ENCODE measurements at places on chromosomes 2 and 18.

DNA sequence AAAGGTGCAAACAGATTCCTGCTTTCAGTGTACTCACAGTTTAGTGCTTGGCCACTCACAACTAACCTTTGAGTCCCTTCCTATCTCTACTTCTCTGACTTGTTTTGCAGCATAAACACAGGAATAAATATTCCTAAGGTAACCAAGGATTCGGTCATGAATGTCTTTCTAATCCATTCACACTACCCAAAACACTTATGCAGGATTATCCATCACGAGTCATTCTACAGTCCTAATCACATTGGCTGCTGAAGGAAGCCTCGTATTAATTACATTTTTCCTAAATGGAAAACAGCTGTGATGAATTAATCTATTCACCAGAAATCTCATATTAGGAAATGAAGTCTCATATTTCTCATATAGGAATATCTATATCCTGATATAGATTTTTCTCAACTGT is 16.3 kb downstream of the RDH14 start:
- no peak for DNase-seq

GRCh38 chr2:68336192-68336591 is 16.4 kb upstream of the CNRIP1 start:
- no peak for DNase-seq

DNA sequence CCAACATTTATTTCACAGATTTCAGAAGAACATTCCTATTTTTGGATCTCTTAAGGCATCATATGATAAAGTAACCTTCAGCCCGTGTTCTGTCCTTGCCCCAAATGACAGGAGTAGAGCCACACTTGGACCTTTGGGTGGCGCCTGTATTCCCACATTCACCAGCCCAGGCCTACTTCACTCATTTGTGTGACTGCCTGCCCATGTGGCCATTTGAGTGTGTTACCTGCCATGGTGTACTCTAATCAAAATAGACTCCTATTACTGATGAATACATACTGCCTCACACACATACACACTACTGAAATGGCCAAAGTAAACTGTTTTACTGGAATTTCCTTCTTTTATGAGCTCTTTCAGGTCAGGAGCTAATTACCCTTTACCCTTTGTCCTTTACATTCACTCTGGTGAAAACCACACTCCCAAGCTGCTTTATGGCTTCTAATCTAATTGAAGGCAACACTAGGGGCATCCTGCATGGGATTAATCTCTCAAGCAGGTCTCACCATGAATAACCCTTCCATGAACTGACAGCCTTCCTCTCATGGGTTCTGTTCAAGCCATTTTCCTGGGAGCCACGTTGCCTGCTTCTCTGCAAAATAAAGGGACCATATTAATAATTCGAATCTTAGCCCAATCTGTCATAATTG is 271.0 kb upstream of the GALNT5 start:
- no peak for DNase-seq

DNA sequence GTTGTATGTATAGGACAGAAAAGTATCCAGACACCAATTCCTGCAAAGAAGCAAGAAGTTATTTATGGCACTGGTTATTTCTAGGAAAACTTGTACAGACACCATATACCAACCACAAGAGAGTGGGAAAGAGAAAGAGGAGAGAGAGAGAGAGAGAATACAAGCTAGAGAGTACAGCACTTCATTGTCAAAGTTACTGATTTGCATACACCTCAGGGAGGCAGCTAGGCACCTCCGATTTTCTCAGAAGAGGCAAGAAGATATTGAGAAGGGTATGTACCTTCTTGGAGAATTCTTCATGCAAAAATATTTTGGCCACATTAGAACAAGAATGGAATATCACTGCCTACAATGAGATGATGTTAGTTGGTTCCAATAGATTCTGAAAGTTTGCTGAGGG is 333.9 kb upstream of the PIK3C3 start:
- DNase-seq: no peak

DNA sequence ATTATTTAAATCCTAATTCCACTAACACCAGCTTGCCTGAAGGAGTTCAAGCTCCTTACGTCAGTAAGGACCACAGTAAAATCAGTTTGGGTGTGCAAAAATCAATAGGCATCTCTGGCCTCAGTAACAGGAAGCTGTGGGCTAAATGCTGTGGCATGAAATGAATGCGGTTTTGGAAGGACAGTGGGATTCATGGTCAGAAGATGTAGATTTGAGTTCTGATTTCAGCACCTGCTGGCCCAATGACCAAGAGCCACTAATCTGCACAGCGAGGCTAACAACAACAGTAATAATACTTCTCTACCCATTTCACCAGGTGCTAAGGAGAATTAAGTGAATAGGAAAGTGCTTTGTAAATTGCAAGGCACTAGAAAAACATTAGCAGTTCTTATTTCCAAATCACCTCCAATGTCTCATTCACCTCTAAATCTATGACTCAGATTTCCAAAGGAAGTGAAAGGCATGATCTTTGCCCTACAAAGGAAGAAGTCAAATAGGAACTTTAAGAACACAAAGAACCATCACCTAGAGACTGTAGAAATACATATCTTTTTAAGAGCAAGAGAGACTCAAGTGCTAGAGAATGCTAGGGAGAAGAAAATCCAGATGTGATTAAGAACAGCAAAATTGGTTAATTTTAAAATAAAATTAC is 172.6 kb downstream of the ANKRD44 start:
- DNase-seq: no peak

- peak; percentile 89 for DNase-seq
Measured at GRCh38 chr2:234288974-234289455, 207.9 kb downstream of the ARL4C start.
